ENCODE measurements at places on chromosomes 3 and 15. TPM values are rescaled to one million over a fixed set of nuclear protein-coding genes. Genes with fewer than 3 reads are reported as not detected.

Gene RTP3
- total RNA-seq: not detected

GRCh38 chr15:32733281-32733680 lies 15.5 kb downstream of the GREM1 start:
- DNase-seq: no peak

DNA sequence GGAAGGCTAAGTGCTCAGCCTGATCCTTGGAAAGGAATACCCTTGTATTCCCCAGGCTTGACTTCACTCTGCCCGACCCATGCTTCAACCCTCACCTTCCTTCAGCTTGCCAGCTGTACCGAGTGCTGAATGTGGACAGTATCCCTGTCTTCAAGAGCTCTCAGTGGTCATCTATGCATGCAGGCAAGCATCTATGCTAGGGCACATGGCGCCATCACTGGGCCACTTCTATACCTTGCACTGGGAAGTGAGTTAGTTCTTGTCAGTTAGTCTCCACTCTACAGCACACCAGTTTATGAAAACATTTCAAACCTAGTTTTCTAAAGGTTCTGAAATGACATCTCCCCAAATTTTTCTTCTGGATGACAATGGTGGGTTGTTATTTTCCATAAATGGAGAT lies 82.0 kb upstream of the MYRIP start:
- DNase-seq: no peak

DNA sequence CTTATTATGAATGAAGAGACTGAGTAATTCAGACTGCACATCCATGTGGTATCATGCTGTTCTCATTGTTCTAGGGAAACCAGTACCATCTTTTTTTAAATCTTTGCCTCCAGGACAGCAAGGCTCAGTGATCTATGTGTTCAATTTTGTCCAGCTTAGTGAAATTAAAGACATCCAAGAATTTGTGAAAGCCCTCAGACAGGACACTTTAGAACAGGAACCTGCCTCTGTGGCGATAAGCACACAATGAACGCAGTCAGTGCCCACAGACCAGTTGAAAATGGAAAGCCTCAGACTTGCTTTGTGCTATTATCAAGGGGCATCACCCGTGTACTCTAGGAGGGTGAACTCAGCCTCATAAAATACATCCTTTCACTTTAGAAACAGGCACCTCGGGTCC lies 20.1 kb downstream of the EID1 start:
- no peak for DNase-seq

DNA sequence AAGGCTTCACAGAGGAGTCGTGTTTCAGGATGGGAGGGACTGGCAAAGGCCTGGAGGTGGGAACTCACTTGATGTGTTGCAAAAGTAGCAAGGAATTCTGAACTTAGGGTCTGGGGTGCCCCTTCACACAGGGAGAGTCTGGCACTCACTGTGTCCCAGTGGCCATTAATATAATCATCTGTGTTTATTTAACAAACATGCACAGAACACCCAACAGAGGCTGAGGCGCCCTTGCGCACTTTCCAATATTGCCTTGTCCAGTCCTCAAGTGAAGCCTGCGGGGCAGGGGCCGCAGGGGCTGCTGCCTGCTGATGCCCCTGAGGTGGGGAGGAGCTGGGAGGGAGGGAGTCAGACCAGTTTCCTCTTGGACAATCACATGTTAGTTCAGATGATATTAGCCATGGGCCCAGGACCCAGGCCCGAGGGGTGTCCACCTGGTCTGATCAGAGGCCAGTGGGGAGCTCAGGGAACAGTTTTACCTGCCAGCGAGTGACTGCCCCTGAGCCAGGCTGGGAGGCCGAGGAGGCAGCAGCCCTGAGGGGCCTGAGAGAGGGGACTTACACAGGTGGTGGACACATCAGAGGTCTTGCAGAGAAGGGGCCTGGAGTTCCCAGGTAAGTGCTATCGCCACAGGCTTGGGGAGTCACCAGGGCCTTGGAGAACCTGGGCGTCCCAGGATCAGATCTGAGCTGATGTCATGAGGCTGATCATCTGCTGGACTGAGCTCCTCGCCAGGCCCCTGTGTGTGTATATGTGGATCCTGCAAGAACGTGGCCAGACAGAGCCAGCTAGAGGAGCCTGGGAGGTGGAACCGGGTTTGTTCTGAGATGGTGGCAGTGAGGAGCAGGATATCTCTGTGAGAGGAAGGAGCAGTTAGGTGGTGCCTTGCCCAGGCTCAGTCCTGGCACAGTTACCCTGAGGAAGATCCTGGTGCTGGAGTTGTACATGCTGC lies 13.8 kb upstream of the TXNRD3 start:
- DNase-seq: no peak

GRCh38 chr3:125357032-125357658 lies 18.0 kb downstream of the ZNF148 start:
- DNase-seq: no peak

Measured in urinary bladder (tissue), 4 donors.